ENCODE measurements at places on chromosomes 1 and 21.

DNA sequence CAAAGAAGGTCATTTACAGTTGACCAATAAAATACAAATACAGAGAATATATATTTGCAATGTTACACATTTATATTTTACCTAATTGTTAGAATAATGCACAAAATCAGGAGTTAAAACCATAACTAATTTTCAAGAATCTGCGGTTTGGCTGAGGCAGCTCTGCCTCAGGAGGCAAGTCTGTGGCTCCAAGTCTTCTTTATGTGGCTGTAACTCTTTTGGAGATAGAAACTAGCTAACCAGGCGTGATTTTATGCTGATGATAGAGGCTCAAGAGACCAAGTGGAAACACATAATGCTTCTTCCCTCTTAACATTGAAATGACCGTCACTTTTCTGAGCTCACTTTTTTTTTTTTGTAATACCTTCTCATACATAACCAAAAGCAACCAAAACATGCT lies 744.7 kb upstream of the CXADR start:
- no peak for DNase-seq

DNA sequence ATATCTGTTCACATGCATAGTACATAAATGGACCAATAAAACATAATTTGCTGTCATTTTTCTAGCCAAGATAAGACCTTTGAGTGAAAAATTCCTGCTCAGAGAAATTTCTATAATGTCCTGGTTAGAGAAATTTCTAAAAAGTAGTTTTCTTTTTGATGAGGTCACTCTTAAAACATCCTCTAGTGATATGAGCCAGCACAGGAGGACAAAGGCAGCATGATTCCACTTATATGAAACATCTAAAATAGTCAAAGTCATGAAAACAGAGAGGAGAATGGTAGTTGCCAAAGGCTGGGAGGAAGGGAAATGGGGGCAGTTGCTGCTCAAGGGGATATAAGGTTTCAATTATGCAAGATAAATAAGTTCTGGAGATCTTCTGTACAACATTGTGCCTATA lies 239.4 kb downstream of the BACH1 start:
- no peak for DNase-seq

DNA sequence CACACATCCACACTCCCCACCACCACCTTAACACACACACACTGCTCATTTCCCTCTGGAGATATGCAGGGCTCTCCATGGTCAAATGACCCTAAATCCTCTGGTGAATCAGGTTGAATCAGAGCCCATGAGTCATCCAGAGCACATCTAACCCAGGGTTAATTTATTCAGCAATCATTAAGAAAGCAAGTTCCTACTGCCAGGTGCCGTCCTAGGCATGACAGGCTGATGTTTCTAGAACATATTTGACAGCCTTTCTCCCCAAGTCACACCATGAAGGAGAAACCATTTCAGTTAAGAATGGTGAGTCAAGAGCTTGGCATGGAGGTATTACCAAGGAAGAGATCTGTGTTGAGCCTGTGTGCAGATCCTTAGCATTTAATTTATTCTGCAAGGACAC lies 194.3 kb upstream of the CAMK1G start:
- DNase-seq, result peak; percentile 29

DNA sequence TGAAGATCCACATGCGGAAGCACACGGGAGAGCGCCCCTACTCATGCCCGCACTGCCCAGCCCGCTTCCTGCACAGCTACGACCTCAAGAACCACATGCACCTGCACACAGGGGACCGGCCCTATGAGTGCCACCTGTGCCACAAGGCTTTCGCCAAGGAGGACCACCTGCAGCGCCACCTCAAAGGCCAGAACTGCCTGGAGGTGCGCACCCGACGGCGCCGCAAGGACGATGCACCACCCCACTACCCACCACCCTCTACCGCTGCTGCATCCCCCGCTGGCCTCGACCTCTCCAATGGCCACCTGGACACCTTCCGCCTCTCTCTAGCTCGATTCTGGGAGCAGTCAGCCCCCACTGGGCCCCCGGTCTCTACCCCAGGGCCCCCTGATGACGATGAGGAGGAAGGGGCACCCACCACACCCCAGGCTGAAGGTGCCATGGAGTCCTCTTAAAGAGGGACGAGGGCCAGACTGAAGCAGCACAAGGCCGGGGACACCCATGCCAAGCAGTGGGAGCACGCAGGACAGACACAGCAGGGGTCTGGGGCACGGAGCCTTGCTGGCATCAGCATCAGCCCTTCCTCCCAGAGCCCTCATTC lies 13.7 kb downstream of the ZBTB7B start:
- no peak for DNase-seq

DNA sequence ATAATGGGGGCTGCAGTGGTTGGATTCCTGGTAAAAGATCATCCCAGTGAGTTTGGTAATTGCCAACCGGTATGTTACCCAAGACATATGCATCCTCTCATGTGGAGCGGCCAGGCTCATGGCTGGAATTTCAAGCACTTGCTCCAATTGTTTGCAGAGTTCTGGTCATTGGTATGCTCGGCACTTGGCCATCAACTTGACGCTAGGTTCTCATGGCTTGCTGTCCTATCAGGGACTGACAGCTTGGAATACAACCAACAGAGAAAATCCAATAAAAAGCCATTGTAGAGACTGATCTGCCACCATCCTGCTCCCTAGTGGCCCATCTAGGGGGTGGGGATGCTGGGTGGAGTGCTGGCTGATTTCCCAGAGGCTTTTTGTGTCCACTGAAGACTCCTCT lies 120.9 kb downstream of the EDEM3 start:
- no peak for DNase-seq

GRCh38 chr1:83802460-83803152 lies 196.3 kb downstream of the TTLL7 start:
- DNase-seq, result no peak

DNA sequence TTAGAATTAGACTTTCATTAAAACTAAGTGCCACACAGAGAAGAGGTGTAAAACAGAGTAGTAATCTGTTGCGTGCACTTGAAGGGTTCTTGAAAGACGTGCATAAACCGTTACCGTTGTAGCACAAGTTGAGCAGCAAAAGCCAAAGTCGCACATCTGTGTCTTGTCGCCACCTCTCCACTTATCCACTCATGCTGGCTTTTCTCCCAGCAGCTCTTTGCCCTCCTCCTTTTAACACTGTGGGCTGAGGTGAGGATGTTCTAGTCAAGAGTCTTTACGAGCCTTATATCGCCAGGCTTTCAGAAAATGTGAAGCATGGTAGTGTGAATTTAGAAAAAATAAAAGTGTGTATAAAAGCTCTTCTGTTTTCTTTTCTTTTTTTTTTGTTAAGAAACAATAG lies 48.0 kb downstream of the NR5A2 start:
- DNase-seq, result no peak

GRCh38 chr1:24898152-24898908 lies 31.7 kb downstream of the RUNX3 start:
- DNase-seq, result peak; percentile 65

DNA sequence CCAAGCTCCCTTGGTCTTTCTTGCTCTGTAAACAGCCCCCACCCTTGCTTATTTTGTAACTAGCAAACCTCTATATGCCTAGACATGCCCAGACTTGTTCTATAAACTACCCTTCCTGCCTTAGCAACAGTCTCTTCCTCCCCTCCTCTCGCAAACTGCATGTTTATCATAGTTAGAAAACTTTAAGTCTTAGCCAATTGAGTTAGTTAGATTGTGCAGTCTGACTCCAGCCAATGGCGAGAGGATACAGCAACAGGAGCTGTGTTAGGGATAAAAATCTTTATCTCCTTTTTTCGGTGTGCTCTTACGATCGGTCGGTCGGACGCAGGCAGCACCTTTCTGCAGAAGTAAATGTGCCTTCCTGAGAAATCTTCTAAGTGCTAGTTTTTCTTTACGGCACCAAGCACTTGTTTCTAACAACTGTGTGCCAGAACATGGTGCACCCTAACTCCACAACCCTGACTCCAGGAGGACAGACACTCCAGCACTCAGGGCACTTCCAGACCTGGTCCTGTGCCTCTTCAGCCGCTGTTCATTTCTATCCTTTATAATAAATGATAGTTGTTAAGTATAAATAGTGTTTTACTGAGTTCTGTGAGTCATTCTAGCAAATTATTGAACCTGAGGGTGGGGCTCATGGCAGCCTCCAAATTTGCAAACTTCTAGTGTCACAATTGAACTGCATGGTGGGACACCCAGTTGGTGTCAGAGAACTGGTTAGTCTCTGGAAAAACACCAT lies 25.7 kb upstream of the GNG4 start:
- DNase-seq, result no peak

DNA sequence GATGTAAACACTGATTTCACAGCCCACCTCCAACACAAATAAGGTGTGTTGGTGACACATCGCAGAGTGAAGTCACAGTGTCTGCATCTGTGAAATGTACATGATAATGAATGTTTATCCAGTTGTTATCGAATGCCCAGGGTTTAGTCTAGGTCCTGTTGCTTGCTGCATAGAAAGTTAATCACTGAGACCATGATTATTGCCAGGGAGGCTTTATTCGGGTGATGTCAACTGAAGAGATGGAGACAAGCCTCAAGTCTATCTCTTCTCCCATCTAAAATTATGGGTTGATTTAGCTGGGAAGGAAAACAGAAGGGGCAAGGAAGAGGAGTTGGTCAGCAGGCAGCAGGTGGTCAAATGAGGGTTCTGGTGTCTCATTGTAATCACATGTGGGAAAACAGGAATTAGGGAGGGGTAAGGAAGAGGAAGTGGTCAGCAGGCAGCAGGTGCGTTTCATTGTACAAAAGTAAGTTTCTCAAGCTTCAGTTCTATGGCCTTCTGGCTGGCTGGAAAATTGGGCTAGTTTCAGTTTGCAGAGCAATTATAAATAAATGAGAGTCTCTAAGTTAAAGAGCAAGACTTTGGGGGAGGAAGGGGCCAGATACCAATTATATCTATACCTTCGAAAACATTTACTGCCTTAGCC lies 146.3 kb upstream of the DNAH14 start:
- DNase-seq, result no peak

All from suppressor macrophage treated with lipopolysaccharide for 1 hour (primary cell).